ENCODE measurements at places on chromosomes 3 and 15.

GRCh38 chr3:24365168-24365567 is 129.5 kb downstream of the THRB start:
- no peak for DNase-seq

- no peak for DNase-seq
Measured at GRCh38 chr15:78341057-78341987, 1.2 kb downstream of the CRABP1 start.

GRCh38 chr15:66912001-66912400 is 153.4 kb upstream of the SMAD3 start:
- no peak for DNase-seq

DNA sequence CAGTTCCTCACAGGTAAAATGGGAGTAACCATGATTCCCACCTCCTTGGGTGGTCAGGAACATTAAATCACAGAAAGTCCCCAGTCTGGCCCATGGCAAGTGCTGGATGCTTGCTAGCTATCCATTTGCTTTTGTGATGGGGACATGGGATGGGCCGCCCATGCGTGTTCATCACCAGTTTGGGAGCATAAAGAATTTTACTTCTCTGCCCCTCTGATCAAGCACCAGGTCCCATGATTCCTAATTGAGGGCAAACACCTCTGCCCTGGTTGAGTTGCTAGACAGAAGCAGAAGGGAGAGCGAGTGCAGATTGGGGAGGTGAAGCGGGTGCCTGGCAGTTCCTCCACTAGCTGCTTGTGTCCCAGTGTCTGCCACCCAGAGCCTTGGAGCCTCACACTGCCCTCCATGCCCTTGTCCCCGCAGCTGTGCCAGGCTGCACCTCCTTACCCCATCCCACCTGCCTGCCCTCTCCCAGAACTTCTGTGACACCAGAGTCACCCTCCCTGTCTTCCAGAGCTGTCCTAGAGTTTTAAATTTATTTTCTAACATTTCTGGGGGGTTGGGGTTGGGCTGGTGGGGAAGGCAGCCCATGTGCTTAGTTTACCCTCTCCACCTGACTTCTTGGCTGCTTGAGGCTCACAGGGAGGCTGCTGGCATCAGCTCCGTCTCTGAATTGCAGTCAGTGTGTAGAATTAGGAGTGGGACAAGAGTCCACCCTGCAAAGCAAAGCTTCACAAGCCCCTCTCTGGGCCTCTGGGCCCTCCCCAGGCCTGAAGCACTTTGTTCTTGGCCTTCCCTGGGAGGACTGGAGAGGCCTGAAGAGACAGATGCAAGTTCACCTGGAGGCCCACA is 18.4 kb downstream of the CFAP100 start:
- no peak for DNase-seq

- DNase-seq, result no peak
Measured at GRCh38 chr3:93931597-93932229, 42.0 kb downstream of the PROS1 start.

DNA sequence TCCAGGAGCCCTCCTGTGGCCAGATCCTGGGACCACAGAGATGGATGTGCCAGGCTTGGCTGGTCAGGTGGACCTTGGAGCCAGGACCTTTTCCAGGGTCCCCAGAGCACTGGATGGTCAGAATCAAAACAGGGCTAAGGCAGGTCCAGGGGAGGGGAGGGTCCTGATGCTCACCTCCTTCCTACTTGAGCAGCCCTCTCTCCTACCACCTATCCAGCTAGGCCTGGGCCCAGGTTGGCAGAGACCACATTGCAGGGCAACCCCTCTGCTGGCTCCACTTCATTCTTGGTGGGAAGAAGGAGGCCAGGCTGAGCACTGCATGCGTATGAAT is 28.5 kb upstream of the SFMBT1 start:
- no peak for DNase-seq

DNA sequence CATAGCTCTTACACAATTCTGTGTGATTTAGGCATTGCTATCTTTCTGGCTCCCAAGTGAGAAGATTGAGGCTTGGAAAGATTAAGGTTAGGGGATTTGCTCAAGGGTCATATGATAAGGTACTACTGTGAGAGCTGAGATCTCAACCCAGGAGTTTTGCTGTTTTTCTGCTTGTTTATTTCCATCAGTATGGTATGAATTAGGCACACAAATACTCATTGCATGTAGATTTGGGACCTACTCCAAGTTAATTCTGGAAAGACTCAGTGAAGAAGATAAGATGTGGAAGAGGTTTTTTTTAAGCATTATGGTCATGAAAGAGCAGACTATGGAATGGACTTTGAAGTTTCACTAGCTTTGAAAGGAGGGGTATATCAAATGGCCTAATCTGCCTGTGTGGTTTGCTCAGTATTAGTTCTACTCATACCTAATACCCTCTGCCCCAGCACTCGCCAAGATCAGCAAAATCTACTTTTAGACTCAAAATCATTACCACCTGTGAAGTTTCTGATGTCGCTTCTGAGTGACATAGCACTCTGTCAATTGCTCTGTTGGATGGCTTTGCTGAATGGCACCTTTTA is 12.5 kb downstream of the MBNL1 start:
- DNase-seq, result no peak

DNA sequence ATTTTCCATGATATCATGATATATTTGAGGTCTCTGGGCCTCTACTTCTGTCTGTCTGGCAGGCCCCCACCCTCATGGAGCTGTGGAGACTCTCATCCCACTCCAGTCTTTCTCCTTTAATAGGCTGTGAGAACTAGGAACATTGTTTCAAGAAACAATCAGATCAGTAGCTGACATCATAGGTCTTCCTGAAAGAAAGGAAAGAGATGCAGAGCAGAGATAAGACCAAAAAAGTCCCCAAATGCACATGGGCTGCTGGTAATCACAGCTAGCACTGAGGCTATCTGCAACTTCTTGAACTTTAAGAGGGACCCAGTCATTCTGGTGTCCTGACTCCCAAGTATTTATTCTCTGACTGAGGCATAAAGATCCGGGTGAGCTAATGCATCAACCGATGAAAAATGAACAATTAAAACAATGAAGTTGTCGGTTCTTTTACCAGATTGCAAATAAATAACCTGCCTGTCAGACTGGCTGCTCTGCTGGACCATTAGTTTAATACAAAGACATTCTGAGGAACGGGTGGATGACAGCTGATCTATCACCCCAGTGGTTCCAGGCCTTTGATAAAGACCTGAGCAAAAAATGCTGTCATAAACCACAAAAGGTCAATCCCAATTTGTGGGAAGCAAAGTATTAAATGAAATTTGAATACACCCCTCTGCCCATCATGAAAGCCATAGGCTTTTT is 780.8 kb upstream of the GOLIM4 start:
- no peak for DNase-seq

GRCh38 chr3:51703761-51704510 is 2.9 kb upstream of the GRM2 start:
- DNase-seq, result no peak

DNA sequence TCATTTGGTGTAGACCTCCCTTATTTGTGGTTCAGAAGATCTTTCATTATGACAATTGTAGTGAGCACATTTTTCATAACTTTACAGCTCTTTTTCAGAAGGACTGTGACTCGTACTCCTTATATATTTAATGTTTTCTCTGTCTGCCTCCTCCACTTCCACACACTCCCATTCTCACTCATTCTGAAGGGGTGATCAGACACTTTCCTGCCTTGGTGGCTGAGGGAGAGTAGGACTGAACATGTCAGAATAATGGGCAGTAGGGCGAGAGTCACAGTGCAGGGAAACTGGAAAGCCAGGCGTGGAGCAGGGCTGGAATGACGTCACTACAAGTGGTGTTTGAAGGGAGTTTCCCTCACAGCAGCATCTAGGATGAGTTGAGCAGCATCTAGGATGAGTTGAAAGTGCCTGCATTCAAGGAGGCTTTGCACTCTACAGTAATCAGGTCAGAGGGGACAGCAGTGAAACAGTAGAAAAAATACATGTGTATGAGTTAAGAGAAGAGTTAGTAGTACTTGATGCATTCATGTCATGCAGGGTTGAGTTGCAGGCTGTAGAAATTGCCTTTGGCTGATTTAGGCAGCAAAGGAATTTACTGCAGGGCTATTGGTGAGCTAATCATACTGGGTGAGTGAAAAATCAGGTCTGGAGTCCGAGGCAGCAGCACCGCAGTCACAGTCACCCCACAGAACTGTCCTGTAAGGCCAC is 36.3 kb upstream of the FBXL22 start:
- no peak for DNase-seq

DNA sequence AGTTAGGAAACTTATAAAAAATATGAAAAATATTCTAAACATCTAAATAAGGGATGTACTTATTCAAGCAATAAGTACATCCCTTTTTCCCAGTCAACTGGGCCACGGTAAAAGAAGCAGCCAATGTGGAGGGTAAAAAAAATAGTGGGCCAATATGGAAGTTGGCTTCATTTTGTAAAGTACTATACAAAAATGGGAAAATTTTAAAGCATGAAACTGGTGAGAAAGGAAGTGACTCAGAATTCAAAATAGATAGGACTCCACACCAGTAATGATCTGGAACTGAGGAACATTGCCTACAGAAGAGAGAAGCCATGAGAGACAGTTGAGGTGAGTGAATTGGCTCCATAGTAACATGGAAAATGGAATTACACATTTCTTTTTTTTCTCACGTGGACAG is 108.9 kb downstream of the FNDC3B start:
- no peak for DNase-seq

GRCh38 chr3:160837394-160837980 is 81.5 kb downstream of the PPM1L start:
- no peak for DNase-seq

DNA sequence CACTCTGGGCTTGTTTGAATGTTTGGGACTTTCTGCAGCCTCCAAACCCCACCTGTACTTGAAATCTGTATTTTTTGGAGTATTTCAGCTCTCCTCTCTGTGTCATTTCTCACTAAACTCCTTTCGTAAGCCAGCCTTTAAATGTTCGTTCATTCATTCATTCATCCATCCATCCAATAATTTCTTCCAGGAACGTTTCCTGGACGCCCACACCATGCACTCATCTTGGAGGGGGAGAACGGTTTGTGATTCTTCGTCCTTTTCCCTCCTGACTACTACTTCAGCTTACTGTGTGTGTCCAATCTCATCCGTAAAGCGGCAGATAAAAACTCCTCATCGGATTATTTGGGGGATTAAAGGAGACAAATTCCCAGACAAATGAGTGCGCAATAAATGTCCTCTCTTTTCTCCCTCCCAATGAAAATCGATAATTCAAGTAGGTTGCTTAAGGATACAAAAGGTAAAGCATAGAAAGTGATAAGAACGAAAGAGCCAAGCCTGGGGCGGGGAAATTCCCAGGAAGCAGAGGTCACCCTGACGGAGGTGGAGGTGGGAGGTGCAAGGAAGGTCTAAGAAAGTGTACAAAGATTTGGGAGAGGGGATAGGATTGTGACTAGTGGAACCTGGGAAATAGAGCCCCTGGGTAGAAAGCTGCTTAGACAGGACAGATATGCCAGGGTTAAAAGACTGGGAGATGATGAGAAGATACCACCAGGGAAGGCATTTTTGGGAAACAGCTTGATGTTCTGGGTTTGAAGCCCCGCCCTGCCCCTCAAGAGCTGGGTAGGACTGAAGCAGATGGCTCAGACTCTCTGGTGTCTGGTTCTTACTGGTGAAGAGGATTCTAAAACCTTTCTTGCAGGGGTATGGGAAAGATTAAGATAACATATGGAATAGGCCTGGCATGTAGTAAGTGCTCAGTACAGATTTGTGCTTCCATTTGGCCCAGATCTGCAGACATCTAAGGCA is 896 bp upstream of the KLHL25 start:
- no peak for DNase-seq

GRCh38 chr15:25178835-25179672 is 224.3 kb downstream of the SNRPN start:
- DNase-seq, result no peak

- no peak for DNase-seq
Measured at GRCh38 chr15:79849789-79850188, 47.0 kb downstream of the MTHFS start.

- no peak for DNase-seq
Measured at GRCh38 chr3:114506591-114507300, 212.9 kb downstream of the TIGIT start.

DNA sequence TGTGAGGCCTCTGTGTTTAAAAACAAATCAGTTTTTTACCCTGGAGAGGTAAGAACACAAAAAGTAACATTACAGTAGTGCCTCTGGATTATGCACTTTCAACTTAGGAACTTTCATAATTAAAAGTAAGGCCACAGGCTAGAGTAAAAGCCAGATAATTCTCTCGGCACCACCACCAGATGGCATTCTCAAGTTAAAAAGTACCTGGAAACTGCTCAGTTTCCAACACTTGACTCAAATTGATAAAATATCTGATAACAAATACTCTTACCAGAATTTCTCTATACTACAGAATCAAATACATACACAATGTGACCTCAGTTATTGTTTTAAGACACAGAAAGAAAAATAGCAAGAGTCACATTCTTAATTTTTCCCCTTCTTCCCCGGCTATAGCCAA is 19.9 kb downstream of the SPICE1 start:
- no peak for DNase-seq

DNA sequence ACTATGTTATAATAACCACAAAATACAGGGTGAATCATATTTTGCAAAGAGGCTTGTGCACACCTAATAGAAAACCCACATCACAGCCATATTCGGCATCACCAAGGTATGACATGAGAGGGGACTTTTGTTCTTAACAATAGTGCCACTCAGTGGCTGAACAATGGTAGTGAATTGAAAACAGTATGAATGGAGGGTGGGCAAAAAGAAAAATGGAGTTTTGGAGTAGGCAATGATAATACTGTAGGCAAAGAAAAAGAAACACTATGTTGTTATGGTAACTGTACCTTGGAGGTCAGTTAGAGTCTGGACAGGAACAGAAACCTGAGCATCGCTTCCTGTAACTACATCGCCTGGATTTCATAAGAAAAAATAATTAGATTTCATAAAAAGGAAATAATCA is 348.6 kb downstream of the PLCL2 start:
- DNase-seq, result no peak

DNA sequence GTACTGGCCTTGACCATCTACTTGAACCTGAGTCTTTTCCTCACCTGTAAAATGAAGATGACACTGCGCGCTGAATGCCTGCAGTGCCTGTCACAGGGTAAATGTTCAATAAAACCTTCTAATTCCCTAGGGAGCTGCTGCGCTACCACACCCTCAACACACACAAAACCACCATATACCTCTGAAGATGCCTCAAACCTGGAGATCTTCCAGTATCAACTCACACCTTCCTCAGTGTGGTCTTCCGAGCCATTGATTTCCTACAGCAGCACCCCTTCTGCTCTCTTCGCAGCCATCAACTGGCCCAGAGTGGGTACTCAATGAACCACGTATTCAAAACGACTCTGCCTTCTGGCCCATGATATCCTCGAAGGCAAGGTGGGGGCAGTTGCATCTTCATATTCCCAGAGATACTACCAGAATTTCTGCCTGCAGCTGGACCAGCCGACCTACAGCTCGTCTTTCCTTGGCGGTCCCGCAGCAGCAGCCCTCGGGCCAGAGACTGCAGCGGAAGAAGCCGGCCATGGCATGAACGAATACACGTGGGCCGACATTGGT is 695 bp downstream of the RPL32 start:
- no peak for DNase-seq

DNA sequence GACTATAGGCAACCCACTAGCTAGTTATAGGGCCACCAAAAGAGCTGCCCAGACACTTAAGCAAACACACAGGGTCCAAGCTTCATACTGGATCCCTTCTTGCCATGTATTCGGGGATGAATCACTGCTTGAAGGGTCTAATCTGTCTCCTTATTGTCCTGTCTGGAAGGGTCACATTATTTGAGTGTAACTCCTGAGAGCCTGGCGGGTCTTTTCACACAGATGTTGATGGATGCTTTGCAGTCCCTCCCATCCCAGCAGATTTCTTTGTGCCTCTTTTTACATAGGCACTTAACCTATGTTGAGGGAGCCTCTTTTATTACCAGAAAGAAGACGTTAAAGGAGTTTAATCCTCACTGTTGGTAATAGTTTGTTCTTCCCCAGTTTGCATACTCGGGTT is 56.6 kb downstream of the BBX start:
- DNase-seq, result no peak
